HT-29 (cell line): ENCODE measurements at places on chromosomes 13 and 19. TPM values are rescaled to one million over a fixed set of nuclear protein-coding genes. Genes with fewer than 3 reads are reported as not detected.

Gene NRTN
- total RNA-seq = 0.21 TPM in 1 of 2 replicates, not detected in the other

Gene HRC
- 0.08 TPM in 1 of 2 replicates, not detected in the other for total RNA-seq

Gene SMAD9
- total RNA-seq = 0.10 TPM in 1 of 2 replicates, not detected in the other

Gene ZNF577
- total RNA-seq = 0.99 and 1.1 TPM in 2 replicates
